LHCN-M2 (cell line): ENCODE measurements at places on chromosomes 6 and 20.

DNA sequence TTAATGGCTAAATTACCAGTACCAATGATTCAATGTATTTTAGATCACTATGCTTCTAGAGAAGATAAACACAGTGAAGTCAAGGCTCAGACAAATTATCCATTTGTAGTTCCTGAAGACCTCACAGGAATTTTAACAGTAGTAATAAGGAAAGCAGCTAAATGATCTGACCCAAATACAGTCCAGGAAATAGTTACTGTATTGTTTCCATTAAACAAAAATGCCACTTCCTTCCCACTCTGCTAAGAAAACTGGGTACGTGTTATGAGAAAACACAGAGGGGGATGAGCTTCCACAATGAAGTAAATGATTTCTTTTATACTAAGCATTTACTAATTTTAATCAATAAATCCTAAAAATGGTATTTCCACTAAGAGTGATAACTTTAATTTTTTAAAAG lies 127.9 kb downstream of the CDK19 start:
- no peak for DNase-seq

DNA sequence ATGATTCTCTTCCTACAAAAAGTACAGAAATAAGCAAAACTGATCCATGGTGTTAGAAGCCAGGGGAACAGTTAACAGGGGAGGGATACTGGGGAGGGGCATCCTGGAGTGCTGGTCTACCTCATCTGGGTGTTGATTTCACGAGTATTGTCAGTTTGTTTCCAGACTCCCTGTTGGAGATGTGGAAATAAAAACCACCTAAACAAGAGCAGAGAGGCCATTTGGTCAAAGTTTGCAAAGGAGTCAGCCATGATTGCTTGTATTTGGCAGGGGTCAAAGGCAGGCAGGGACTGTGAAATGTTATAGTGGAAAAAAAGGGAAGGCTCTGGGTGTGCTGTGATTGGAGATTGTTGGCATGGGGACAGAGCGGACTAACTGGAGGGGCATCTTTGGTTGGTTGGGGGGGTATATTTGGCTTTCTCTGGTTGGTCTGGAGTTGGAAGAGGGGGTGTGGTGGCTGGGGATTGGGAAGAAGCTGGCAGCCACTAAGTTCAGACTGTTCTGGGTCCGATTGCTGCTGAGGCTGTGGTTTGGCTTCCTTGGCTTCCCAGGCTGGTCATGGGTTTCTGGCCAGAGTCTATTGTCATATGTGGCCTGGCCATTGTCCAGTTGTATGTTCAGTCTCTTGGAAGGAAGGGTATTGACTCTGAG lies 14.9 kb upstream of the PANK2 start:
- DNase-seq = no peak

DNA sequence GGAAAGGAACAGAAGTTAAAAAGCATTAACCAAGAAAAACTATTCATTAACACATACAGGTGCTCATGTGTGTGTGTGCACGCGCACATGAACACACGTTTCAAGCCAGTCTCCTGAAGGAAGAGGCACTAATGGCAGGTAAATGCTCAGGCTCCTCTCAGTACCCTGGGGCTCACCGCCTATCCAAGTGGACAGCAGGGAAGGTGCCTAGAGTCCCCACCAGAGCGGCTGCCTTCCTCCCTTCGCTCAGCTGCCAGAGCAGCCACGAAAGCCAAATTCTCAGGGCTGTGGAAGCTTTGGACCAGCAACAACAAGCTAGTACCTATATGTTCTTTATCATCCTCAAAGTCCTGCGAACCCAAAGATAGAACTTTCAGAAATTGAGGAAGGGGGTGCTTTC lies 42.6 kb downstream of the PLCG1 start:
- no peak for DNase-seq

DNA sequence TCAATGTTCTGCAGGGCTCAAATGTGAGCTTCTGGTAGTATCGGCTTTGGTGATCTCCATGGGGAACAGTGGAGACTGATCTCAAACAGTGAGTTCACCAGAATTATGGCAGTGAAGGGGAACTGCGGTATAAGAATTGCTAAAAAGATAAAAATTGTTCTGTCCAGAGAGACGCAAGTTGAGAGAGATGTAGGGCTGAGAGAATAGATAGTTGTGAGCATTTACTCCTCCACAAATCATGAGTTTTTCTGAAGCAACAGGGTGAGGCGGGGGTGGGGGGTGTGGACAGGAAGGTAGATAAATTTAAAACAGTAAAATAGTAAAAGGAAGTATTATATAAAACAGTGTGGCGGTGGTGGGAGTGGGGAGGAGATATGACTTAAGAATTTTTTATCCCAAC lies 98.6 kb upstream of the NEDD9 start:
- DNase-seq = no peak
